ENCODE measurements at places on chromosomes 12 and 14.

DNA sequence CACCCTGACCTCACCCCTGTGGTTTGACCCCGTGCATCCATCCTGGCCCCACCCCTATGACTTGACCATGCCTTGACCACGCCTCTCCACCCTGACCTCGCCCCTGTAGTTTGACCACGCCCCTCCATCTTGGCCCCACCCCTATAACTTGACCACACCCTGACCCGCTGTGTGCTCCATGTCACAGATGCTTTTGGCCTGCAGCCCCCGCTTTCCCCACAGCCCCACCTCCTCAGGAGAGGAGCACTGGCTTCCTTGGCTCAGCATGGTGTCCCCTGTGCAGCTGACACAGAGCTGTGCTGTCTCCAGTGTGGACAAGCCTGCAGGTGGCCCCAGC, 269.9 kb upstream of the SFSWAP start:
- no peak overlapping the region for H3K4me3 ChIP-seq
- no peaks in the 10 kb centered on the region for H3K4me1 ChIP-seq
- no peak overlapping the region for H3K27ac ChIP-seq
- DNase-seq = no peak
- H3K27me3 ChIP-seq = peaks cover 2% of the 10 kb centered on the region

DNA sequence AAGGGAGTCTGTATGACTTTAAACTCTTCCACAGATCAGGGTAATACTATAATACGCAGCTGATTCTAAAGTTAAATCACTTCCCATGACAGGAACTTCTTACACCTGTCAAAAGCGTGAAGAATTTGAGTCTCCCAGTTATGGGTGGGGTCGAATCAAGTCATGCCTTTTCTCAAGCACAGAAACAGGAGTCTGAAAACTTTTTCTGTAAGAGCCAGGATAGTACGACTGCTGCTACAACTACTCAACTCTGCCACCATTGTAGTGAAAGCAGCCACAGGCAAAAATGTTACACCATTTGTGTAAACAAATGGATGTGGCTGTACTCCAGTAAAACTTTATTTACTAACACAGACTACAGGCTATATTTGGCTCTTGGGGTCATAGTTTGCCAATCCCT, 90.3 kb downstream of the DUSP6 start:
- no peak overlapping the region for H3K4me3 ChIP-seq
- no peak overlapping the region for H3K27ac ChIP-seq
- no peaks in the 10 kb centered on the region for H3K27me3 ChIP-seq
- no peak for DNase-seq
- H3K4me1 ChIP-seq = peaks cover 4% of the 10 kb centered on the region

GRCh38 chr14:104395276-104395675, 184.3 kb upstream of the C14orf180 start:
- peaks cover 4% of the 10 kb centered on the region for H3K36me3 ChIP-seq
- H3K27me3 ChIP-seq = no peaks in the 10 kb centered on the region
- no peak for DNase-seq
- H3K4me1 ChIP-seq = peaks cover 56% of the 10 kb centered on the region
- peak overlapping the region; percentile 74 for H3K4me3 ChIP-seq

DNA sequence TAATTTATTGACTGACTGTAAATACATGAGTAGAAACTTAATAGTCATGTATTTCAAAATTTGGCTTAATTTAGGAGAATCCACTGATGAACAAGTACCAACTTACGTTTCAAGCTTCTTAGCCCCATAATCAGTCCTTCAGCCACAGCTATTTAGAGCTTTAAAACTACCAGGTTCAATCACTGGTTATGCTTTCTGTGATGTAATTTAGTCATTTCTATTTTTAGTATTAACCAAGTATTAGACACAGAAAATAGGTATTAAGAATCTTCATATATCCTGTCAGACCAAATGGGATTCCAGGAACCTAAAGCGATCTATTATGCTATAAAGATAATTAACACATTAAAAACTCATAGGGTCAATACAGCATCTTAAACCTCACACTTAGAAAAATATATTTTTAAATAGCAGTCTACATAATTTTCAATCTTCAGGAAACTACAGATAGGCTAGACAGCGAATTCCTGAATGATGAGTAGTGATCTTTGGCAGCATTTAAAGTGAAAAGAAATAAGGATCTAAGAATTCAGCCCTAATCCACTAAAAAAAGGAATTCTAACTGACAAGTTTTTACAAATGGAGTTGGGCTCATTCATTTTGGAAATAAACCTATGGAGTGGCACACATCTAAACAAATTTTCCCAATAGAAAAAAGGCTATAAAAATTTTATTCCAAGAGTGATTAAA, 51.5 kb downstream of the ZC3H14 start:
- peaks cover 11% of the 10 kb centered on the region for H3K4me1 ChIP-seq
- no peak overlapping the region for H3K4me3 ChIP-seq
- no peak for DNase-seq
- H3K27me3 ChIP-seq = no peaks in the 10 kb centered on the region

DNA sequence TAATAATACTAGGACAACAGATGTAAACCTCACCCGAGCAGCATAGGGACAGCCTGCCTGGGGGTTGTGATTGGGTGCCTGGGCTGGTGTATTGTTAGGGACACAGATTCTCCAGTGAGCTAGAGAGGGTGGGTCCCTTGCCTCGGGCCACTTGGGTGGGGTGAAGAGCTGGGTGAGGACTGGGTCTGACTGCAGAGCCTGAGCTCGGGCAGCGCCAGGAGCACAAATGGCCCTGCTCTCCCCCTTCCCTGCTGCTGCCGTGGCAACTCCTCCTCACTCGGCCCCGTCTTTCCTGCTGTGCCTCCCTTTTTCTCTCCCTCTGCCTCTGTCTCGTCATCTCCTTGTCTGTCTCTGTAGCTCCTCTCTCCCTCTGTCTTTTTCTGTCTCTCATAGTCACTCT, 115.4 kb downstream of the GLT1D1 start:
- no peaks in the 10 kb centered on the region for H3K36me3 ChIP-seq
- peaks cover 21% of the 10 kb centered on the region for H3K27me3 ChIP-seq
- H3K27ac ChIP-seq = no peak overlapping the region
- H3K4me3 ChIP-seq = no peak overlapping the region
- no peak for DNase-seq

GRCh38 chr14:102213984-102214658, 74.4 kb downstream of the WDR20 start:
- DNase-seq = no peak
- H3K36me3 ChIP-seq = peaks cover 31% of the 10 kb centered on the region
- H3K27me3 ChIP-seq = no peaks in the 10 kb centered on the region
- H3K27ac ChIP-seq = no peak overlapping the region
- H3K4me3 ChIP-seq = no peak overlapping the region

GRCh38 chr12:6047249-6048237, 76.9 kb downstream of the VWF start:
- H3K27ac ChIP-seq = no peak overlapping the region
- H3K4me1 ChIP-seq = no peaks in the 10 kb centered on the region
- H3K36me3 ChIP-seq = no peaks in the 10 kb centered on the region
- no peak overlapping the region for H3K4me3 ChIP-seq
- DNase-seq = no peak

- H3K4me1 ChIP-seq = peaks cover 16% of the 10 kb centered on the region
- peaks cover 52% of the 10 kb centered on the region for H3K36me3 ChIP-seq
Observed at GRCh38 chr14:102900631-102901571, 21.6 kb upstream of the AMN start.

- no peak overlapping the region for H3K4me3 ChIP-seq
- no peaks in the 10 kb centered on the region for H3K4me1 ChIP-seq
- H3K27me3 ChIP-seq = peaks cover 4% of the 10 kb centered on the region
- no peak for DNase-seq
- no peak overlapping the region for H3K27ac ChIP-seq
Observed at GRCh38 chr12:26090836-26091510, 33.9 kb downstream of the BHLHE41 start.

DNA sequence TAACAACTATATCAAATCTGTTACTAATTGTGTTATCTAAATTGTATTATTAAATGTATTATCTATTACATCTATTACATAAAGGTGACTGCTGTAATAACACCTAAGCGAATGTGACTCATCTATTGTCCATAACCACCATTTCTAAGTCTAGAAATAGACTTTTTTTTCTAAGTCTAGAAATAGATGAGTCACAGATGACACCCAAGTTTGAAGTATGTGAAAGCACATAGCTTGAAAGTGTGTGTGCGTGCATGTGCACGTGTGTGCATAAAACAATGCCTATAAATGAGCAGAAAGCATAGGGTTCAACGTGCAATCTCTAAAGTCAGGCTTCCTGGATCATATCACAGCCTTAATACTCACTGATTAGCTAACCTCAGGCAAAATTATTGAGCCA, 451.3 kb upstream of the USP15 start:
- DNase-seq = no peak
- H3K4me1 ChIP-seq = no peaks in the 10 kb centered on the region
- no peaks in the 10 kb centered on the region for H3K36me3 ChIP-seq
- H3K27me3 ChIP-seq = no peaks in the 10 kb centered on the region
- H3K27ac ChIP-seq = no peak overlapping the region

GRCh38 chr12:110591451-110592051, 8.4 kb upstream of the PPTC7 start:
- peaks cover 7% of the 10 kb centered on the region for H3K36me3 ChIP-seq
- DNase-seq = no peak
- H3K27me3 ChIP-seq = no peaks in the 10 kb centered on the region
- H3K4me3 ChIP-seq = no peak overlapping the region

DNA sequence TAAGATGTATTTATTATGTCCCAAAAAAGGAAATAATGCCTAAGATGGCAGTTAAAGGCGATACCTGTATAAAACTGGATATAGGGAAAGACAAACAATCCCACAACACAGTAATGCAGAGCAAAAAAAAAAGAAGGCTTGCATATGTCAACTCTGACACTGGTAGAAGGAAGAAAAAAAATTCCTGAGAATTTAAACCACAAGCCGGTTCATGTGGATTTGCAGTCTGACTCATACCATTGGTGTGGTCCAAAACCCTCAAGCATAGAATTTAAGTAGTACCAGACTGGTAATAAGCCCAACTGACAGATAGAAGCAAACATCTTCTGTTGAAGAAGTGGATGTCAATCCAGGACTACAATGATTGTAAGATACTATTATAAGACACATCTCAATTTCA, 7.2 kb downstream of the DNAI7 start:
- peaks cover 11% of the 10 kb centered on the region for H3K4me1 ChIP-seq
- no peak for DNase-seq
- no peak overlapping the region for H3K27ac ChIP-seq

DNA sequence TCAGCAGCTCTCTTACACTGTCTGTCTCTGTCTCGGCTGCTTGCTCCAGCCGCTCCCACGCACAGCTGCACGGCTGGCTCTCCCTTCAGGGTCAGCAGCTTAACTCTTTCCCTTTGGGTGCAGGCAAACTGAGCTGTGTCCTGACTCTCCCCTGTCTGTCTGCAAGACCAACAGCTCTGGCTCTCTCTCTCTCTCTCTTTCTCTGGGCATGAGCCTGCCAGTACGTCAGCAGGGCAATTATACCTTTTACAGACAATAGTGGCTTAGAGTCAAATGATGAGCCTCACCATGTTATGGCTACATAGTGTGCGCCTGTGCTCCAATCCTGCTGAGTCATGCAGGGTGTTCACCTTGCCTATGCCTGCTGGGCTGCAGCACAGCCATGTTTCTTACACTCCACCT, 120.5 kb upstream of the DDHD1 start:
- H3K27ac ChIP-seq = no peak overlapping the region
- H3K4me3 ChIP-seq = no peak overlapping the region
- H3K27me3 ChIP-seq = no peaks in the 10 kb centered on the region
- H3K36me3 ChIP-seq = no peaks in the 10 kb centered on the region

- peaks cover 12% of the 10 kb centered on the region for H3K36me3 ChIP-seq
- H3K27ac ChIP-seq = peak overlapping the region; percentile 83
- DNase-seq = no peak
- H3K4me1 ChIP-seq = peaks cover 23% of the 10 kb centered on the region
Observed at GRCh38 chr12:116561181-116561821, 2.1 kb downstream of the MAP1LC3B2 start.

GRCh38 chr14:64119500-64119899, 174.7 kb downstream of the ESR2 start:
- no peak overlapping the region for H3K4me3 ChIP-seq
- H3K27ac ChIP-seq = peak overlapping the region; percentile 60
- no peaks in the 10 kb centered on the region for H3K4me1 ChIP-seq
- DNase-seq = no peak
- peaks cover 91% of the 10 kb centered on the region for H3K36me3 ChIP-seq

DNA sequence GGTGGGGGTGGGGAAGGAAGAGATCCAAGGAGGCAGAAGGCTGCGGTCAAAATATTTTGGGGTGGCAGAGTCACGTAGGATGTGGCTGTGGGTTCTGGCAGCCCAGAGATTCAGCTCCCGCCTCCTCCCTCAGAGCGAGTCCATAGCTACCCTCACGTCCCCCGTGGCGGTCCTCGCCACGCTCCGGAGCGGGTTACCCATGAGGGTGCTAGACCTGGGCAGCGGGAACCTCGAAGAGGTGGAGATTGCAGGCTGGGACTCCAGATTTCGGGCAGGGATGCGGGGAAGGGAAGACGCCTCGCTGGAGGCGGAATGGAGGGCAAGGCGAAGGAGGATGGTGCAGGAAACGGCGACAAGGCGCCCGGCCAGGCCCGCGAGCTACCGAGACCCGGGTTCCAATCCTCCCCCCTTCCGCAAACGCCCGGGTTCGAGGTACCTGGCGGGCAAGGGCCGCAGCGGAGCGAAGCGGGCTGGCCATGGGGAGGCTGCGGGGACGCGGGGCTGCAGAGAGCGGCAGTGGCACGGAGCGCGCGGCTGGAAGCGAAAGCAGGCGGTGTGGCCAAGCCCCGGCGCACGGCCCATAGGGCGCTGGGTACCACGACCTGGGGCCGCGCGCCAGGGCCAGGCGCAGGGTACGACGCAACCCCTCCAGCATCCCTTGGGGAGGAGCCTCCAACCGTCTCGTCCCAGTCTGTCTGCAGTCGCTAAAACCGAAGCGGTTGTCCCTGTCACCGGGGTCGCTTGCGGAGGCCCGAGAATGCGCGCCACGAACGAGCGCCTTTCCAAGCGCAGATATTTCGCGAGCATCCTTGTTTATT, 46.2 kb downstream of the BCAT1 start:
- no peak overlapping the region for H3K27ac ChIP-seq
- DNase-seq = no peak
- no peaks in the 10 kb centered on the region for H3K36me3 ChIP-seq

GRCh38 chr14:49306152-49306751, 279.9 kb downstream of the RPS29 start:
- no peak overlapping the region for H3K27ac ChIP-seq
- H3K36me3 ChIP-seq = no peaks in the 10 kb centered on the region
- H3K4me3 ChIP-seq = no peak overlapping the region
- no peaks in the 10 kb centered on the region for H3K27me3 ChIP-seq
- no peaks in the 10 kb centered on the region for H3K4me1 ChIP-seq

Data from effector memory CD8-positive, alpha-beta T cell (primary cell).